ENCODE measurements at places on chromosomes 11 and 22.

GRCh38 chr11:35157814-35158700 is 19.1 kb downstream of the CD44 start:
- DNase-seq = peak; percentile 55

DNA sequence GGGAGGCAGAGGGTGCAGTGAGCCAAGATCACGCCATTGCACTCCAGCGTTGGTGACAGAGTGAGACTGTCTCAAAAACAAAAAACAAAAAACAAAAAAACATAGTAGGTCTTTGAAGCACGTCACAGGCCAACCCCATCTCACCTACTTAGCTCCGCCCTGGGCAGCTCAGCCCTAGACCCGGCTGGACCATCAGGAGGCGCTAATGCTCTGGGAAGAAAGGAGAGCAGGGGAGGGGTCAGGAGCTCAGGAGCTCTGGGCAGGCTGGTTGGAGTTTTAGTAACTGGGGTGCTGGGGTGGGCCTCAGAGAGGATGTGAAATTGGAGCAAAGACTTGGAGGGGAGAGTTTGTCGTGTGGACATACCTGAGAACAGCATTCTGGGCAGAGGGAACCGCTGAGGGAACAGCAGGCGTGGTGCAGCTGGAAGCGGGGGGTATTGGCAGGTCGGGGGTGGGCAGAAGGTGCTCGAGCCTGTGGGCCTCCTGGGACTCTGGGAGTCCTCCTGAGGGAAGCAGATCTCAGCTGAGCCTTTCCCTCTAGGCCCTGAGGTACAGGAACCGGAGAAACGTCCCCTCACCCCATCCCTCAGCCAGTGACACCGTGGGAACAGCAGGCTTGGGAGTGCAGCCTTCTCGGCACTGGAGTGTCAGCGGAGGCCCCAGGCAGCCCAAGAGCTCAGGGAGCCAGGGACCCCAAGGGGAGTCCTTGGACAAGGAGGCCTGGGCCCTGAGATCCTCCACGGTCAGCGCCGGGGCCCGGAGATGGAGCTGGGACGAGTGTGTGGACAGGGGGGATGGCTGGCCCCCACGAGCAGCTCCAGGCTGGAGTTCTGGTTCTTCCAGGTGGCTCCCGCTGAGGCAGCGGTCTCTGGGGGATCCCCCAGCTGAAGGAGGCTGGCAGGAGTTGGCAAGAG is 2.2 kb upstream of the RPS6KA4 start:
- DNase-seq = peak; percentile 61

DNA sequence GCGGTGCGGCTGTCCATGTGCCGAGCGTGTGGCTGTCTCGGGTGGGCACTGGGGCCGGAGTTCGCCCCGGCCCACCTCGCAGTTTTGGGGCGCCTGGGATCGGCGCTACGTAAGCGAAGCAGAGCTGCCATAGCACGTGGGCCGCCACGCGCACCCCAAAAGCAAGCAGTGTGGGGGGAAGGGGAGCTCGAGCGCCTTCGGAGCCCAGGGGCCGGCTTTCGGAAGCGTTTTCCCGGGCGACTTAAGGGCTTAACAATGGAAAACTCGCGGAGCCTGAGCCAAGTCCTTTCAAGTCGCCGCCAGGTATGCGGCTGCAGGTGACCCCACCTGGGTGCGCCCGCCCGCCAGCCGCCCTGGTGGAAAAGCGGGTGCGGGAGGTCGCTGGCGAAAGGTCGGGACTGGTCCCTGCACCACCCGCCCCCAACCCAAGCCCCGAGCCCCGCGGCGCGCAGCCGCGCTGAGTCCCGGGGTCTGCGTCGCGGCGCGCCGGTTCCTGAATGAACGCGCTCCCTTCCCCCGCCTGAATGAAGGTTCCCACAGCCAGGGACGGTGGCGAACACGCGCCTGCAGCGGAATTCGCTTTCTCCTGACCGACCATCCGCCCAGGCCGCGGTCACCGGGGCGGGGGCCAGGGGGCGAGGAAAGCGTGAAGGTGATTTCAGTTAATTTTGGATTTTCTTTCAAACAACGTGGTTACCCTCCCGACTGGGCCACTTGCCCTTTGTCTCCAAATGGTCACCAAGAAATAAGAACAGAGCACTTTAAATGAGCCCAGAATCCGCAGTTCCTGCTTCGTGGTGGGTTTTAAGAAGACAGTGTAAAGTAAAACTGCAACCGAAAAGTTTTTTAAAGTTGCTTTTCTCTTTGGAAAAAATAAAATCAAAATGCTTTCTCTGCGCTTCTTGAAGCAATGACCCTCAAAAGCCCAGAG is 2.8 kb upstream of the CCND1 start:
- DNase-seq = peak; percentile 59

- no peak for DNase-seq
These were observed 60.5 kb downstream of the DDI1 start for GRCh38 chr11:104096900-104097299.

DNA sequence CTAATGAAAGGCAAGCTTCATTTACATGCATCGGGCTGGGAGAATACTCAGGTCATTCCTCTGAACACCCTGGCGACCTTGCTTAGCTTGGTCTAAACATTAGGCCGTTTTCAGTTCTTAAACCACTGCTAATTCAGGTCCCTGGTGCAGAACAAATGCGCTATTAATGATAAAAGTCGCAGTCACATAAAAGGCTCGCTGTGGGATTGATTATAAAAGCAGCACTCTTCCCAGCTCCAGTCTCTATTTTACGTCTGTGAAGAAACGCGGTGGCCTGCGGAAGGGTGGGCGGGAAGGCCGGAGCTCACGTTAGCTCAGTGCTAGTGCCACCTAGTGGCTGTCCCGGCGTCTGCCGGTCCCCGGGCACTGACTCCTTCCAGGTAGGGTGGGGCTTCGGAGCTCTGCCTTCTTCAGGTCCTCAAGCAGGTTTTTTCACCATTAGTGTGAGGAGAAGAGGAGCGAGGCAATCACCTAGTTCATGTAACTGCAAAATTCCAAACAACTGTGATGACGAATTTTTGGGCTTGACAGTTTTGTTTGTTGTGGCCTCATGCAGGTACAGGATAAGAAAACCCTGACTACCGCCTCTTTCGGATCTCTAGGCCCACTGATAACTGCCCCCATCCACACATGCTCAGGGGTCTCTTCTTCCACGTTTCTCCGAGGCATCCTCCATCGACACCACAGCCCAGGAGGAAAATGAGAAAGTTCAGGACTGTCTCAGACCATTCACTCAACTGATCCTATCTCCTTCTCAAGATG is 66.5 kb upstream of the CLMP start:
- peak; percentile 84 for DNase-seq

GRCh38 chr11:15720460-15720859 is 605.7 kb downstream of the INSC start:
- DNase-seq = no peak

DNA sequence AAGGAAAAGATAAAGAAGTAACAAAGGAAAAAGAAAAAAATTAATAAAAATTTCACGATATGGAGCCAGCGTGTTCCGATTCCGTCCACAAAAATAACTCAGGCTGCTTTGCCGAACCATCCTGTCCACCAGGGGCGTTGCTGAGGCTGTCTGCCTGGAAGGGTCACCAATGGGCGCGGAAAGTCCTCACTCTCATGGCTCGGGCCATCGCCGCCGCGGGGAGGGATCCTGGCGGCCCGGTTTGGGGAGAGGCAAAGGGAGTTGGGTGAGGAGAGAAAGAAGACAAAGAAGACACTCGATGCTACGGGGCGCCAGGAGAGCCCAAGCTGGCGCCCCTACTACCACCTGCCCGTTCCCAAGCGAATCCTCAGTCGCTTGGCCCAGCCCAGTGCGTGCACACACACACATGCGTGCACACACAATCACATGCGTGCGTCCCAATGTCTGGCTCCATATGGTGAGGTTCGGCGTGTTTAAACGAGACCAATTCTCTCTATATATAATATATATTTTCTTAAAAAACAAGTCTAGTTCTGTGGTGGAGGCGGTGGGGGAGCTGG is 5.6 kb upstream of the PYGM start:
- no peak for DNase-seq

- DNase-seq = no peak
These were observed 22.5 kb downstream of the GAS2 start for GRCh38 chr11:22688914-22689313.

DNA sequence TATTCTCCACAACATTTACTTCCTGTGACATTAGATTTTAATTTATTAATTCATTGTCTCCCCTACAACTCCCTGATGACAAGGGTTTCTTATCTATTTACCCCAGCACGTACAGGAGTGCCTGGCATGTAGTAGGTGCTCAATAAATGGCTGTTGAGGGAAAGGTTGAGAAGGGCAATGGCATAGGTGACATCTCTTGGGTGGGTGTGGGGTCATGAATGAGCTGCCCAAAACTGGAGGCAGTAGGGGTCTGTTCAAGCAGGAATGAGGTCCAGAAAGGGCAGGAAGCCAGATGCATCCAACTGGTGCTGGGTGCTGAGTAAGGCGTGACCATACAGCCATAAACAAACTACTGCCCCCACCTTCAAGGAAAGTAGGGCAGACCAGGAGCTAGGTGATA is 2.8 kb downstream of the VWCE start:
- DNase-seq = no peak

GRCh38 chr11:113278925-113279324 is 35.5 kb upstream of the TTC12 start:
- DNase-seq = no peak

GRCh38 chr22:42711281-42711731 is 9.4 kb downstream of the A4GALT start:
- DNase-seq = no peak

DNA sequence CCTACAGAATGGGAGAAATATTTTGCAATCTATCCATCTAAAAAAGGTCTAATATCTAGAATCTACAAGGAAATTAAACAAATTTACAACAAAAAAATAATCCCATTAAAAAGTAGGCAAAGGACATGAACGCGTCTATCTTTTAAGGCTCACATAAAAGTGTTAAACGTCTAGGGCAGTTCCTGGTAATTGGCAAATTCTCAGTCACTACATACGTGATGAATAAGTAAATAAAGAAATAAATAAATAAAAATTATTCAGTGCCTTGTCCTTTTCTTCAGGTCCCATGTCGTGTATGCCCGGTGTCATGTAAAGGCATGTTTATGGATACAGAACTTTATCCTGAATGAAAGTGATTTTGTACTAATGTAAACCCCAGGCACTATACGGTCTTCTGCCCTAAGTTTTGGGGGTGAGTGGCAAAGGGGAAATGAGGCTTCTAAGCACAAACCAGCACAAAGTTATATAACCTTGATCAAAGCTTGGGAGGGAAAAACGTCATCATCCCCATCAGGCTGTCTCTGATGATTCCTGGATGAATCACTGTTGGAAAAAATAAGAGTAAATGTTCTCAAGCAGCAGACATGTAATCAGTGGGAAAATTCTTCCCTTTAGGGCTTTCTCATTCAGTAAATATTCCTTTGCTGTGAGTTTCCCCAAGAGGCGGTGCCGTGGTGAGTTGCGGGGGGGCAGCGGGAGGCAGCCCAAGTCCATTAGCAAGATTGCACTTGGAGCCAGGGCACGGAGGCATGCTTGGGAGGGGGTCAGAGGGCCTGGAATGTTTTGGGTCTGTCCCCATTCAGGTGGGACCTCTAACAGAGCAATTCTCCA is 30.4 kb upstream of the MICAL2 start:
- peak; percentile 98 for DNase-seq

DNA sequence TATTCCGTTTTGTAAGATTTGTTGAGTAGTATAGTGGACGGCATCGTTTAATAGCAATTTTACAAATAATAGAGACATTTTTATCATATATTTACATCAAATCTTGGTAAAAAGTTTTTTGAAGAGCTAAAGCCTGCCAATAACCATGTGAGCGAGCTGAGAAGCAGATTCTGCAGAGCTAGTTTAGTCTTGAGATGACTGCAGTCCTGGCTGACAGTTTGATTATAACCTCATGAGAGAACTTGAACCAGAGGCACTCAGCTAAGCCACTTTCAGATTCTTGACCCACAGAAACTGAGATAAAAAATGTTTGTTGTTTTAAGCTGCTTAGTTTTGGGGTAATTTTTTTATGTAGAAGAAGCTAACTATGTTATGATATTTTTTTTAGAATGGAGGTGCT is 78.9 kb downstream of the PDE3B start:
- DNase-seq = no peak

- peak; percentile 54 for DNase-seq
These were observed 4.6 kb downstream of the AP5B1 start for GRCh38 chr11:65776196-65776595.

DNA sequence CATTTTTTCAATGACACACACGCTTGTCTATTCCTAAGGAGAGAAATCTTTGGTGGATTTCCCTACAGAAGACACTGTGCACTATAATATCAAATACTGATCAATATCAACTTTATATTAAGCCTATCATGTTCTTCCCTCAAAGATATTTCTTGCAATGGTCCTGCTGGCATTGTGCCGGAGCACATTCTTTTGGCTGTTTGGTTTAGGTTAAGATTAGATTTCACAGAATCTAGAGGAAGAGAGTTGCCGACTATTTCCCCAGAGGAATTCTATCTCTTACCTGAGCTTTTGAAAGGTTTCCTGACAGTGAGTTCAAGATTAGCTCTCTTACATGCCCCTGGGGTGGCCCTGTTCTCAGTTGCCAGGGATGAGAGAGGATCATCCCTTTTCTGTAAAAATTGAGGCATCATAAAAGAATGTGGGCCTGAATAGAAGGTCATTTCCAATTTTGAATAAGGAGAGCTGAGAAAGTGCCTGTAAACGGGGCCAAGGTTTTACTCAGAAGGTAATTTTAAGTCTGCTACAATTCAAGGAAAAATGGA is 180.6 kb upstream of the ARHGAP20 start:
- DNase-seq = no peak

GRCh38 chr11:130611791-130612251 is 163.4 kb downstream of the ADAMTS15 start:
- peak; percentile 81 for DNase-seq

GRCh38 chr11:112790286-112790685 is 170.9 kb upstream of the NCAM1 start:
- DNase-seq = no peak

GRCh38 chr11:73154178-73154577 is 12.1 kb upstream of the FCHSD2 start:
- no peak for DNase-seq

GRCh38 chr11:76623171-76623883 is 47.2 kb downstream of the LRRC32 start:
- DNase-seq = peak; percentile 69

DNA sequence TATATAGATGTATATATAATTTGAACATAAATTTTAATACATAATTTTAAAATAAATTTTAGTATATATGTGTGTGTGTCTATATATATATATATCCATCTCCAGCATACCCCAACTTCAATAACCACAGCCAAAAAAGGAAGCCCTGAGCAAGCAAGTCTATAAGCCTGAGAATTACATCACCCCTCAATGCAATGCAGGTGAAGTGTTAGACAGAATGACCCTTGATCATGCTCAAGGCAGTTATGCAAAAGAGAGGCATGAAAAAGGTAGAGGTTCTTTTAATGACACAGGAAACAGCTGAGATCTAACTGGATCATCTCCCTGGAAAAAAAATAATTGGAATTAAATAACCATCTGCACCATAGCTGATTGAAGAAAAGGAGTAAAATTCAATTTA is 557.9 kb upstream of the ANO5 start:
- DNase-seq = no peak

- DNase-seq = peak; percentile 86
These were observed 34.2 kb downstream of the DDX10 start for GRCh38 chr11:108698844-108699642.

- no peak for DNase-seq
These were observed 90.0 kb upstream of the NARS2 start for GRCh38 chr11:78664636-78665035.
